ENCODE measurements at places on chromosomes 1 and 21.

DNA sequence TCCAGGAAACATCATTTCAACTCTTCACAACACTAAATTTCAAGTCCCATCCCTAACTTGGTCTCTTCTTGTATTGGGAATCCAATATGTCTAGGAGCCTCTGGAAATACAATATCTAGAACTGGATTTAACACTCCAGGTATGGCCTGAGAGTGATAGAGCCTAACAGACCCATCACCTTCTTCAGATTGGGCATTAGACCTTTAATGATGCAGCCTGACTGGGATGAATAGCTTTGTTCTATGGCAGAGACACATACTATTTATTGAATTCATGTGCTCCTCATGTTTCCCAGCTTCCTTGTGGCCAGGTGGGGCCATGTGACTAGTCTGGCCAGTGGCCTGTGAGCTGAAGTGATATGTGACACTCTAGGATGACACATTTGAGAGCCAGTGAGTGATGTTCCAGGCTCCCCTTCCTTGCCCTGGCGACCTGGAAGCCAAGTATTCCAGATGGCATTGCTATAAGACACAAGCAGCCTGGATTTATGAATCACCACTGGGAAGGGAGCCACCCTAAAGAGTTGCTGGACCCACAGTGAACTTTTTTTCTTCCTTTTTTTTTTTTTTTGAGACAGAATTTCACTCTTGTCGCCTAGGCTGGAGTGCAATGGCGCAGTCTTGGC lies 31.0 kb upstream of the POU3F1 start:
- no peak for DNase-seq

GRCh38 chr1:185293967-185294542 lies 23.0 kb downstream of the IVNS1ABP start:
- no peak for DNase-seq

GRCh38 chr1:147673406-147673805 lies 3.1 kb upstream of the ACP6 start:
- no peak for DNase-seq

GRCh38 chr1:32925403-32926162 lies 24.4 kb upstream of the TMEM54 start:
- no peak for DNase-seq

DNA sequence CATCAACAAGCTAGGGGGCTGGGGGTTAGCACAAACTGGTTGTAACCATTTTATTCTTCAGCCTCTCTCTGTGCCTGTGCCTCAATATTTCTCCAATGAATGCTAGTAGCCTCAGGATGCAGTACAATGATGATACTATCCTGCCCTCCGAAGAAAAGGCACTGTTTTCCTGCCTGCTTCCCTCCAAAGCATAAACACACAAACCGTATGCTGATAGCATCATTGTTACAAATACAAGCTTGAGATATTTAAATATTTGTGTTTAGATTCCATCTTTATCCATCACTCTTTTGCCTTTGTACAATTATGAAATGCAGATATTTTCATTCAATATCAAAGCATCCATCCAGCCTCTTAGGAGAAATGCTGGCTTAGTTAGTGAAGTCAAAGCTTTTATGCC lies 404.8 kb downstream of the DUSP10 start:
- DNase-seq: no peak

DNA sequence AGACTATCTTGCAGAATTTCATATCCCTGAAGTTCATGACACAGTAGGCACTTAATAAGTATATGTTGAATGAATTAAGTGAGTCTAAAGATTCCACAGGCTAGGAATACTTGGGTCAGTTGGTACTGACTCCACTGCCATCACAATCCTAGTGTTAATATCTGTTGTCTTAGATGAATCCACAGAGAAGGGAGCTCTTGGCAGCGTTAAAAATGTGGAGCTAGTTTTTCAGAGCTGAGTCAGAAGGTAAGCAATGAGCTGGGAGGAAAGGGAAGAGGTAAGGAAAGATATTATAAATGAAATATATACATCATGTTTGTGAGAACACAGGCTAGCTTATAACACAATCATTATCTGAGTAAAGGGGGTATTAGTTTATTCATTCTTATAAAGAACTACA lies 21.8 kb upstream of the GORAB start:
- DNase-seq: no peak

- DNase-seq: no peak
These were observed 183.9 kb upstream of the VAMP3 start for GRCh38 chr1:7587108-7587772.
